Dorsolateral prefrontal cortex (tissue), 122 donors: ENCODE measurements at places on chromosomes 2 and 18. TPM values are rescaled to one million over a fixed set of nuclear protein-coding genes. Genes with fewer than 3 reads are reported as not detected.

The ABI2 gene
- total RNA-seq, result 229 TPM

The AQP12A gene
- not detected for total RNA-seq

The TWIST2 gene
- 0.97 TPM for total RNA-seq

The DYSF gene
- 45.5 TPM for total RNA-seq

The SERPINB10 gene
- not detected for total RNA-seq

The SAG gene
- total RNA-seq, result not detected

The ADAM23 gene
- 32.7 TPM for total RNA-seq

The DBI gene
- 154 TPM for total RNA-seq

The VWC2L gene
- total RNA-seq, result 6.3 TPM

The ABCB11 gene
- not detected for total RNA-seq

The CHRNA1 gene
- total RNA-seq, result 1.5 TPM

The GALNT13 gene
- 18.9 TPM for total RNA-seq

The SPIRE1 gene
- total RNA-seq, result 105 TPM

The ESPNL gene
- total RNA-seq, result 0.71 TPM

The CYRIA gene
- 90.0 TPM for total RNA-seq

The IGFBP5 gene
- 40.4 TPM for total RNA-seq

The SP140 gene
- 4.5 TPM for total RNA-seq

The STPG4 gene
- total RNA-seq, result not detected

The LCT gene
- not detected for total RNA-seq

The RAB27B gene
- 31.3 TPM for total RNA-seq

The NEB gene
- total RNA-seq, result 4.6 TPM
